ENCODE measurements at places on chromosomes 6 and 20.
A peak's percentile ranks its signal among the peaks of the same experiment; 100 is the strongest.

GRCh38 chr6:150880336-150880735, 14.8 kb downstream of the MTHFD1L start:
- no peak overlapping the region for H3K4me3 ChIP-seq
- no peaks in the 10 kb centered on the region for H3K36me3 ChIP-seq
- H3K27ac ChIP-seq: no peak overlapping the region
- H3K27me3 ChIP-seq: no peaks in the 10 kb centered on the region
- DNase-seq: no peak

DNA sequence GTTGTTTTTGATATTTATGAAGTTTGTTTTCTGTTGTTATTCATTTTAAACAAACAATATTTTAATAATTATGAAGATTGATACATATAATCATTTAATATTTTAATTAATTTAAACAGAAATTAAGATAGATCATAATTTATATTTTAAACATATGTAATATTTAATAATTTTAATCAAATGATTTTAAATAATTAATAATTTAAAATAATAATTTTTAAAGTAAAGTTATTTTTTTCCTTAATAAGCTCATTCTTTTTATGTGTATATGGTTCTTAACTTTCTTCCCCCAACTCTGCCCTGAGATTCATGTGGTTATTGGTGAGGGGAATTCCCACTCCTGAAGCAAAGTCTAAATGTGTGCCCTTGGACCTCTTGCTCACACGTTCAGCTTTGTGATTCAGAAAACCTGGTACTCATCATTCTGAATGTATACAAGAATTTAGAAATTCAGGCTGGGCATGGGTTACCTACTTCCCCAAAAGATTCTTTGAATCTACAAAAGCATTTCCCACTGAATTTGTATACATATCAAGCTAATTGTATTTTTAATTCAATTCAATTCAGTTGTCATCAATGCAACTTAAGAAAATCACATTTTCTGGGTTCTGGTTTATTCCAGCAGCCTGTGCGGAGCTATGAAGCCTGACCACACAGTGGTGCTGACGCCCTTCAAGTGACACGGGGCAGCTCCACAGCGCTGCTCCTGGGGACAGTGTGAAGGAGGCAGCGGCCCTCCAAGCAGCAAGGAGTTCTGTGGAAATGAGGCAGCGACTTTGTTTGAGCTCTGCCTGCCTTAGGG, 168.9 kb upstream of the UST start:
- peak; percentile 12 for DNase-seq
- H3K4me3 ChIP-seq: no peak overlapping the region
- no peaks in the 10 kb centered on the region for H3K27me3 ChIP-seq

- no peak overlapping the region for H3K27ac ChIP-seq
- no peak overlapping the region for H3K4me3 ChIP-seq
- no peak for DNase-seq
Measured at GRCh38 chr6:39268171-39268570, 38.9 kb upstream of the KCNK5 start.

- no peaks in the 10 kb centered on the region for H3K36me3 ChIP-seq
- H3K27me3 ChIP-seq: peaks cover 5% of the 10 kb centered on the region
- H3K4me3 ChIP-seq: no peak overlapping the region
- no peaks in the 10 kb centered on the region for H3K4me1 ChIP-seq
Measured at GRCh38 chr6:28758046-28758817, 165.6 kb downstream of the TRIM27 start.

DNA sequence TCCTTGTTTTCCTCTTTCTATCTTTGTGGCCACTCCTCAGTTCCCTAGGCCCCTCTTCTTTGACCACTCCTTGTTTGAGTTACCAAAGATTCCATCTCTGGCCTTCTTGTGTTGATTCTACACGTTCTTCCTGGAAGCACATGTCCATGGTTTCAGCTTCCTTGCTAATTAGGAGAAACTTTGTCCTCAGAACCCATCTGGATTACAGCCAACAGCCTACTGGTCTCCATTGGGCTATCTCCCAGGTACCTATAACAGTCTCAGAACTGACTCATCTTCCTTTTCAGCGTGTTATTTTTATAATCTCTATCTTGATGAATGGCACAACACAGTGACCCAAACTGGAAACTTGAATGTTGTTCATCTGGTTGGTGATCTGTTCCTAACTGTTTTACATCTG, 17.5 kb downstream of the PTPRA start:
- H3K27me3 ChIP-seq: no peaks in the 10 kb centered on the region
- no peak for DNase-seq
- peaks cover 23% of the 10 kb centered on the region for H3K4me1 ChIP-seq
- H3K36me3 ChIP-seq: no peaks in the 10 kb centered on the region
- no peak overlapping the region for H3K27ac ChIP-seq

DNA sequence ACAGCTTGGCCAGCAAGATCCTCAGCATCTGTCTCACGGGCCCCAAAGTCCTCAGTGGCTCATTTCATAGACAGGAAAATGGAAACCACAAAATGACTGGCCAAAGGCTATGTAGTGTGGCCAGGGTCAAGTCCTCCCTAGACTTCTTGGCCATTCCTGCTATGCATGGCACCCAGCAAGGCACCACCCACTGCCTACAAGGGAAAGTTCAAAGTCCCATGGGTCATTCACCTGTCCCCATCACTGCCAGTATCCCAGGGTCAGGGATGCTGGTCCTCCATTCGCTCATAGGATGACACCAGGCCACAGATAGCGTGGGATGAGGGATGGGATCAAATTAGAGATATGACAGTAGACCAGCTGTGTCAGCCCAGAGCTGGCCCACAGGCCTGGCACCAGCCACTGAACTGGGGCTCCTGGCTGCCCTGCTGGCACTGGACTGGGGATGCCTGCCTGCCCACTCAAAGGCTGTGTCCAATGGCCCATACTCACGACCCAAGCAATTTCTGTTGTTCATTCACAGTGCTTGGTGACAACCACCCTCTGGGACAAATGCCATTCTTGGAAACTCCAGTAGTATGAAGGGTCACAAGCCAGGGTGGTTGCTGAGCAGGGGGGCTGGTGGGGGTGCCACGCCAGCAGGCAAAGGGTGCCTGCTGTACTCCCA, 11.6 kb downstream of the ADISSP start:
- H3K4me1 ChIP-seq: no peaks in the 10 kb centered on the region
- no peak overlapping the region for H3K4me3 ChIP-seq
- H3K27me3 ChIP-seq: no peaks in the 10 kb centered on the region
- no peaks in the 10 kb centered on the region for H3K36me3 ChIP-seq
